Hematopoietic multipotent progenitor cell treated with erythropoietin and hydrocortisone succinate and interleukin-3 and kit ligand, for 8 days (in vitro differentiated cells): ENCODE measurements at places on chromosomes 2 and 18.

DNA sequence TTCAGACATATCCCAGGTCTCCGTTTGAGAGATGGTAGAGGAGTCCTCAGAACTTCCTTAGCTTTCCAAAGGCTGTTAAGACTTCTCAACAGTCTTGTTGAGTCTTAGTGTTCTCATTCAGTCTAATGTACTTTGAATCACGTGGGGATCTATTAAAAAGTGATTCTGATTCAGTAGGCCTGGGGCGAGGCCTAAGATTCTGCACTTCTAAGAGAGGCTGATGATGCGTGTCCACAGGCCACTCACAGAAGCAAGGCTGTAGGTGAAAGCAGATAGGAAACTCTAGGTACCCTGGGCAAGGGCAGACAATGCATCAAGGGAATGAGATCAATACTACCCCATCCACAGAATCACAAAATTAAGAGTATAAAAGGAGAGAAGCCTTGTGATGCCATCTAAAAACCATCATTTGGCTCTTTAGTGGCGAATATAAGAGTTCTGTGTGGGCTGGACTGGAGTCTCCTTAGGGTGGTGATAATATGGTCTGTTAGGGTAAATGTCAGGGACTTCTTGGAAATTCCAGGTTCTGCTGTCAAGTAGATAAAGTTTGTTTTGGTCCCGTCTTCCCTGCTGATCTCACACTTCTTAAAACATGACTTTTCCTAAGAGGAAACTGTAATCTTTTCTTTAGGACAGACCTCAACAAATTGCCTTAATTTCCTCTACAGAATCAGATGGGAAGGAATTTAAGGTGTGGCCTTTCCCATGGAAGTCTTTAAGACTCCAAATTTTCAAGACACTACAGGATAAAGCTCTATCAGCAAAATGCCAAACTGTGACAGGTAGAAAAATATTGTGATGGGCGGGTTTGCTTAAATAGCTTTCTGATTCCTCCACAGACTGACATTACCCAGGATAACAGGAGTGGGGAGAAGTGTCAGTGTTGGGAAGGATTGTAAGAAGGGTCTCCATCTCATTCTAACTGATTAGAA lies 45.7 kb upstream of the NEMP2 start:
- DNase-seq = peak; percentile 57

DNA sequence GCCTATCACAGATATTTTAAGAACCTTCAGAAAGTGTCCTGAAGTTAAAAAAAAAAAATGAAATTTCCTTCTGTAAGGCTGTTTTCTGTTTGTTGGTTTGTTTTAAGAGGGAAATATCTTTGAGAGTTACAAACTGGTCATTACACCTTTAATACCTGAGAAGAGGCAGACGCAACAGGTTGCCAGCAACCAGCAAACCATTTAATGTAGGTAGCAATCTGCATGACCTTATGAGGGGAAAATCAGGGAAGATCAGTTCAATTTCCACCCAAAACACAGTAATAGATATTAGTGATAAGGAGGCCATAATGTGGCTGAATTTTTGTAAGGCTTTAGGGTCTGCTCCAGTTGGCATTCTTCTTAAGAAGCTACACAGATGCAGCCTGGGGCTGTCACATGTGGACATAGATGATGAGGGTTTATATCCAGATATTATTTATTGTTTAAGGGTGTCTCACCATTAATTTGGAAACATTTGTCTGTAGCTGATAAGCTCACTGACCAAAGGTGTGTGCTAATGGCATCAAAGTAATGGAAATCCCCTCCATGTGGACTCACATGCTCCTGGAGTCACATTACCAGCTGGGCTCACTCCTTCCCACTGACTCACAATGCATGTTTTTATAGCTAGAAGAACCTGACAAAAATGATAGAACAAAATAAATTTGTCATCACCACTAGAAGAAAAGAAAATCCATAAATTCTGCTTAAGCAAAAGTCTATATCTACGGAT lies 83.5 kb upstream of the DTNA start:
- DNase-seq = no peak

GRCh38 chr2:140246957-140247356 lies 1466.8 kb upstream of the NXPH2 start:
- no peak for DNase-seq

- no peak for DNase-seq
Observed at GRCh38 chr2:234254783-234255521, 204.4 kb downstream of the SPP2 start.

DNA sequence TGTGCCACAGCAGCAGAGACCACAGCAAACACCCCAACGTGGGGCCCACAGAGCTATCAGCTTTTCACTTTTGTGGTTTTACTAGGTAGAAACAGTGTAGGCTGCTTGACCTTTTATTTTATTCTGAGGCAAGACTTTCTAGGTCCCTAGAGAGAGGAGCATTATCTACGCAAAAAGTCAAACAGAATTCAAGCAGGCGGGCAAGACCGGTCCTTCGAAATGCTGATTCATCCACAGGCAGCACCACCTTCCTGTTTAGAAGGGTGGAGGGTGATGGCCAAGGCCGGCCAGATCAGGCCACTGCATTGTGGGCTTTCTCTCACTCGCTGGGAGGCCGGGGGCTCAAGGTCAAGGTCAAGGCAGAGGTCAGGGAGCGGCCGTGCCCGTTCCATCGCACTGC lies 573.0 kb downstream of the GALR1 start:
- DNase-seq = peak; percentile 30

GRCh38 chr2:215760091-215760490 lies 253.3 kb downstream of the MREG start:
- DNase-seq = no peak

- no peak for DNase-seq
Observed at GRCh38 chr2:175737722-175738361, 264.2 kb downstream of the LNPK start.

DNA sequence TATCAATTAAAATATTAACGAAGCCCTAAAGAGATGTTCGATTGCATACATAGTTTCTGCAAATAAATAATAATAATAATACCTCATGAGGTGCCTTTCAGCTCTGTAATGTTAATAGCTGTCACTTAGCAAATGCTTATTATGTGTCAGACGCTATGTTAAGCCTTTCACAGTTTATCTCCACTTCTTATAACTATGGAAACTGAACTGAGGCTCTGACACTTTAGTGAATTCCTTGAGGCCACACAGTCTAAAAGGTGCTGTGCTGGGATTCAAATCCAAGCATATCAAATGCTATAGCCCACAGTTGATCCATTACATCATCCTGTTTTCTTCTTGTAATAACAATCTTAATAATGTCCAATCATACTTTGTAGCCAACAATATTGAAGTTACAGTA lies 1571.5 kb upstream of the NXPH2 start:
- DNase-seq = no peak

DNA sequence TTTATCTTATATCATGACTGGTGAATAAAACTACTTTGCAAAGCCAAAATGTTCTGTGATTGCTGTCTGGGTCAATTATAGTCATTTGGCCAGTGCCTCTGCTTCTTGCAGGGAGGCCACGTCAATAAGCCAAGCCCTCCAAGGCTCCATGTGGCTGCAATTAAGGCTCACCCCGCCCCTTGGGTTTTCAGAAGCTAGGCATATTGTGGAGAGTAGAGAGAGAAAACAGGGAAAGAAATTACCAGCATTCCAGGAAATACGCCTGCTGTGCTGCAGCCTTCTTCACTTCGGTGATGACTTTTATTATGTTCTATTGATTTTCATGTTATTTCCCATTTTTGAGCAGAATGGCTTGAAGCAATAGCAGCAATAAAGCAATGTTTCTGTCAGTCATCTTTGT lies 319.7 kb downstream of the SOX11 start:
- no peak for DNase-seq

DNA sequence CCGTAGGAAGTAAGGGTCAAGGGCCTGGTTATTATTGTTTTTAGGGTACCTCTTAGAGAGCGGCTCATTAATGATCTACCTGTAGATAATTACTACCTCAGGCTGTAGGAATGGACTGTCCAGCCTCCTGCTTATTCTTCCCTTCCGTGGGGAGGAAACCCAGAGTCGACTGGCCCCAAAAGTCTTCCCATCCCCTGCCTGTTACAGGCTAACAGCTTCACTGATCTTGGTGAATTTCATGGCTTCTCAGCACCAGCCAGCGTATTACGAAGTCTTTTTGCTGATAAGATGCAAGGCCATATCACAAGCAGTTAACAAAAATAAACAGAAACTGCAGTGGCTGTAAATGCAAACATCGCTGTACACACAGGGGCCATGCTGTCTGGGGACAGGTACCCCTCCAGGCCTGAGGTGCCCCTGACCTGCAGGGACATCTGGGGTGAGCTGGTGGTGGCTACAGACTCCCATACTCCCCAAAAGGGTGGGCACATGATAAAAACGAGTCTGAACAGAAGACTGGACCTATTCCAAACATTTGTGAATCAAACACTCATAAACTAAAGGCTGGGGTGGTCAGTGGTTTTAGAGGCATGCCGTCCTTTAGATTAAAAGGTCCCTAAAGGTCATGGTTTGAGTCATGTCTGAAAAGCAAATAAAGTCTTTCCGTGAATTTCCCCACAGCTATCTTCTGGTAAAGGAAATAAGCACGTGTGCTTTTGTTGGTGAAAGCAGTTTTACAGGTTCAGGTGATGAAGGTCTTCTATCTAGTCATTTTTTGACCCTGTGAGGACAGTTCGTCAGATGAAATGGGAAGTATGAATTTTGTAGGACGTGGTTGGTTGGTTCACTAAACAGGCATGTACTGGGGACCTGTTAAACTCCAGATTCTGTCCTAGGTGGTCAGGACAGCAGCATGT lies 36.7 kb downstream of the TTC39C start:
- no peak for DNase-seq

- peak; percentile 65 for DNase-seq
Observed at GRCh38 chr2:227479865-227480475, 8.0 kb downstream of the AGFG1 start.
